ENCODE measurements at places on chromosomes 4 and X. TPM values are rescaled to one million over a fixed set of nuclear protein-coding genes. Genes with fewer than 3 reads are reported as not detected.

Gene EBP
- total RNA-seq, result 14.8 TPM

Gene MYOZ2
- total RNA-seq, result not detected

Gene PHOX2B
- not detected for total RNA-seq

Gene SOX3
- not detected for total RNA-seq

Gene CXCL6
- total RNA-seq, result 2.3 TPM

Gene FRAS1
- 24.4 TPM for total RNA-seq
